ENCODE measurements at places on chromosomes 5 and 9.
A peak's percentile ranks its signal among the peaks of the same experiment; 100 is the strongest.

GRCh38 chr5:147092044-147092443, 142.8 kb upstream of the STK32A start:
- no peak for DNase-seq

DNA sequence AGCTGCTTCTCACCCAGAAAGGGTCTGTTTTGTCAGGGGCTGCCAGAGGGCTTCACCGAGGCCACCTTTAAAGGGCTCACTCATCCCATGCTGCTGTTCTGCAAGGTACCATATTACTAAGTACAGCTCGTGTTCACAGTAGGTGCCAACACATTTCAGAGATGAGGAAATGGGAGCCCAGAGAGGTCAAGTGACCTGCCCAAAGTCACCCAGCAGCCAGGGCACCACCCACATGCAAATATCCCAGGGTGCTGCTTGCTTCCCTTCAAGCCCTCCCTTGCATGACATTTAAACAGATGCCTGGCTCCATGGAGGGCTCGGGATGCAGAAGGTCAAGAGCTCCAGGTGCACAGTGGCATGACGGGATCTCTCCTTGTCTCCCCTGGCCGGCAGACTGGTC, 123.5 kb upstream of the SARDH start:
- DNase-seq, result no peak

- no peak for DNase-seq
Measured at GRCh38 chr9:90449213-90449925, 193.3 kb downstream of the DIRAS2 start.

- DNase-seq, result no peak
Measured at GRCh38 chr5:122736086-122736845, 38.6 kb upstream of the SNX2 start.

- DNase-seq, result no peak
Measured at GRCh38 chr9:133603135-133603927, 5.9 kb downstream of the FAM163B start.

DNA sequence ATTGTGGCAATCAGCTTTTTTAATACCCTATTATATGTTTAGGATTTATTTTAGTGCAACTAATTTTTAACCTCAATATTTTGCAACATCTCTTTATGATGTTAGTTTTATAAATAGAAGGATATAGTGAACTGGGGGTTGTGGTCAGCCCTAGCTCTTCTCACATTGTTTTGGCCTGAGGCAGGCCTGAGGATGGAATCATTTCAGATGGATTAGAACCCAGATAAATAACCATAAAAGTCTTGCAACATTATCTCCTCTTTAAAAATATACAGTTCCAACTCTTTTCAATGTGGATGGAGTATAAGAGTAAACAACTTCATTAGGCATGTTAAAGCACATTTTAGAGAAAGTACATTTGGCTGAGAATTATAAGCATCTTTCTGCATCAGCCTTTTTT, 522.7 kb downstream of the NR2F1-AS1 start:
- DNase-seq, result no peak

DNA sequence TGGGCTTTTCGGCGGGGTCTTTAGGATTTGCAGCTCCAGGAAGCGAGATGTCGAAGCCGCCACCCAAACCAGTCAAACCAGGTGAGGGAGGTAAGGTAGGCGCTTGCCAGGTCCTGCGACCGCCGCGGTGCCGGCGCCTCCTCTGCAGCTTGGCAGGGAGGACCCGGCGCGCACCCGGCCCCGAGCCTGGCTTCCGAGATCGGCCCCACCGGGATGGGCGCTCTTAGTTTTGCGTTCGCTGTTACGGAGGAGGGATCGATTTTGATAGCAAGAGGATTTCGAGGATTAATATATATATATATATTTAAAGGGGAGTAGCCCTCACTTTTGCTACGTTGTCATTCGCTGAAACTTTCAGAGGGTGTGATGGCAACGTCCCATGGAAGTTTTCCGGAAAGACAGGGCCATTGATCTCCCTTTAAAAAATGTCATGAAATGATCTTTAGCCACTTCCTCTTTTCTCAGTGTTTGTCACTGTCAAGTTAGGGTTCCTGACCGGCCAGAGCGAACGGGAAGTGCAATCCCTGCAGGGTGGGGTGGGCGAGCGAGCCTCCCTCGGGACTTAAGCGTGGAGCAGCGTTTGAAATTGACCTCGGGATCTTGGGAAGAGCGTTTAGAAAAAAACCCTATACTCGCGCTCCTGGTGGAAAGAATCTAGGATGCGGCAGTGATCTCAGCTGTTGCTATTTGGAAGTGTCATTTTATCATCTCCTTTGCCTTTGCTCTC, 495 bp downstream of the OSTF1 start:
- peak; percentile 33 for DNase-seq

- DNase-seq, result no peak
Measured at GRCh38 chr5:53481159-53481886, 894 bp downstream of the FST start.

DNA sequence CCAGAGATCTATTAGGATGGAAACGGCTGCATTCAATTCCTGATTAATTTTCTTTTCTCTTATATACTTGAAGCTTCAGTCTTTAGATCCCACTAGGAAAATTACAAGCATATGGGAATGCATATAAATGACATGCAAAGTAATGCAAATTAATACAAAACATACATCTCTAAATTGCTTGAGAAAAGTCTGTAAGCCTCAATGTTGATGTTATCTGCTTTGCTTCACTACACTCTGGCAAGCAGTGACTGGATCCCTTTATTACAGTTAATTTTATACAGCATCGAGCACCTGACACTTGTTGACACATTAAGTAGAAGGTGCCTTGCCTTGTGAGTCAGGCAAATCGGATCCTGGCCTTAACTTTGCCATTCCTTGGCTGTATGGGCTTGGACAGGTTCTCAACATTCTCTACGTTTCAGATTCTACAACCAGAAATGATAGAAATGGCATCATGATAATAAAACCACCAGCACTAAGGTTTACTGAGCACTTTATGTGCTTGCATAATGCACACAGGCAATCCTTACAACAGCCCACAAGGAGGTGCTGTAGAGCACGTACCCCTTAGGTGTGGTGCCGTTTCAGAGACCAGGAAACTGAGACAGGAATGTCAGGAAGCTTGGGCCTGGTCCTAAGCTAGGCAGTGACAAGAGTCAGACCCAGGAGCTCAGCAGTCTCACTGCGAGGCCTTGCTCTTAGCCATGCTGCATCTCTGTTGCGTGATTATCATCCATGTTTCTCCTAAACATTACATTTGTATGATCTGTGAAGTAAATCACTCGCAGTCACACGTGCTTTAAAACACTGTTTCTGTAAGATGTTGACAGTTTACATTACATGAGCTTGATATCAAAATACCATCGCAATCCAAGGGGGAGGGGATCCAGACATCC, 2.7 kb downstream of the GCNT4 start:
- DNase-seq, result peak; percentile 30

DNA sequence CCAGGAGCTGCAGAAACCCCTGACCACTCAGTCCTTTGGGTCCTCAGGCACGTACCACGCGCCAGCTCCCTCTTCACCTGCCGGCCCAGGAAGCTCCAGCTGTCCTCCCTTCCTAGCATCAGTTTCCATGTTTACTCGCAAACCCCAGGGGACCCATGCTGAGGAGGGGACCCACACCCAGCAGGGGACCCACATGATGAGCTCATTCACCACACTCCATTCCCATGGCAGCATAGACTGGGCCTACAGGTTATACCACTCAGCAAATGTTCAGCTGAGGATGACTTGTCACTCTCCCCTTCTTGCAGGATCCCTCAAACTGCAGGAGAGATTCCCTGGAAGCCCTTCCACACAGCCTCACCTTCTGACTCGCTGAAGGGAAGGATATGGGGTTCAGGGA, 73.5 kb upstream of the GALNT10 start:
- no peak for DNase-seq

GRCh38 chr5:180160215-180160614, 48.8 kb downstream of the RASGEF1C start:
- no peak for DNase-seq

DNA sequence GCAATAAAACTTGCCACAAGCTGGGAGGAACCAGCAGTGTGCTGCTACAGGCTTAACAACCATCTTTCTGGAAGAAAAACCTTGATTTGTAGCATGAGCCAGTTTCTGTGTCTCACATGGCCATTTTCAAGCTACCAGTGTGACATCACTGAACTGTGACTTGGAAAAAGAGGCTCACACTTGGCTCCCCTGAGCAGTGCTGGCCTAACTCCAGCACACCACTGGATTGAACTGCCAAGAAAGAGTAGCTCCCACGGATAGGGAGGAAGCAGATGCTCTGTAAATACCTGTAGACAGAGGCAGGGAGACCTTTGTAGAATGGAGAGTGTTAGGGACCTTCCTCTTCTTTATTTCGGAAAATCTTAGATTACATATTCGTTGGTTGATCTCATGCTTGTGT, 197.9 kb downstream of the SH3GL2 start:
- no peak for DNase-seq

DNA sequence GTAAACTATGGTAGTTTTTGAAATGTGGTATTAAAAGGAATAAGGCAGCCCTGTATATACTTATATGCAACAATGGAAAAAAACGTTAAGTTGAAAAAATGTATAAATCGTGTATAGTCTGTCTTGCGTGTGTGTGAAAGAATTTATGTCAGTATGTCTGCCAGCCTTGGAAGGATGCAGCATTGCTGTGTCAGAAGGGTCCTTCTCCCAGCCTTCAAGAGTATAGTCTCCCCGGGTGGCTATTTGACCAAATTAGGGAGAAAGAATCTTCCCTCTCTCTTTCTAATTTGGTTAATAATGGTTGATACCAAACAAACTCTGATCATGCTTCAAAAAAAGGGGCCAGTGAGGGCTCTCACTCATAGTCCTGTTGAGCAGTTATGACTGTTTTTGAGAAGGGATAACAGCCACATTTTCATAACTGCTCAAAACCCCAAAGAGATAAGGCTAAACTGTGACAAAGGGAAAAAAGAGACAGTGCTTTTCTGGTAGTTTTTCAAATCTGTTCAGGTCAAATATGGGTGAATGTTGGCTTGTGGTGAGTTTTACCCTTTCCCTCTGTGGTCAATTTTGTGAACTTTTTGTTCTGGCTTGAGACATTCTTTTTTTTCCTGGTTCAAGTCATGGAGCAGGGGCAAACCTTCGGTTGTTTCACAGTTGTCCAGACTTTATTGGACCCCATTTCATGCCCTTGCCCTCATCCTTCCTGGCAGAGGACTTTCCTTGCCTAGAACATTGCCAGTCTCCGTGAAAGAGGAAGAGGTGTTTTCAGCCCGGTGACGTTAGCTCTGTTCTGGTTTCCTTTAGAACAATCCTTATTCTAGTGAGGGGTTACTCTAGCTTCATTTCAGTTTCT, 21.0 kb downstream of the SNX30 start:
- no peak for DNase-seq

DNA sequence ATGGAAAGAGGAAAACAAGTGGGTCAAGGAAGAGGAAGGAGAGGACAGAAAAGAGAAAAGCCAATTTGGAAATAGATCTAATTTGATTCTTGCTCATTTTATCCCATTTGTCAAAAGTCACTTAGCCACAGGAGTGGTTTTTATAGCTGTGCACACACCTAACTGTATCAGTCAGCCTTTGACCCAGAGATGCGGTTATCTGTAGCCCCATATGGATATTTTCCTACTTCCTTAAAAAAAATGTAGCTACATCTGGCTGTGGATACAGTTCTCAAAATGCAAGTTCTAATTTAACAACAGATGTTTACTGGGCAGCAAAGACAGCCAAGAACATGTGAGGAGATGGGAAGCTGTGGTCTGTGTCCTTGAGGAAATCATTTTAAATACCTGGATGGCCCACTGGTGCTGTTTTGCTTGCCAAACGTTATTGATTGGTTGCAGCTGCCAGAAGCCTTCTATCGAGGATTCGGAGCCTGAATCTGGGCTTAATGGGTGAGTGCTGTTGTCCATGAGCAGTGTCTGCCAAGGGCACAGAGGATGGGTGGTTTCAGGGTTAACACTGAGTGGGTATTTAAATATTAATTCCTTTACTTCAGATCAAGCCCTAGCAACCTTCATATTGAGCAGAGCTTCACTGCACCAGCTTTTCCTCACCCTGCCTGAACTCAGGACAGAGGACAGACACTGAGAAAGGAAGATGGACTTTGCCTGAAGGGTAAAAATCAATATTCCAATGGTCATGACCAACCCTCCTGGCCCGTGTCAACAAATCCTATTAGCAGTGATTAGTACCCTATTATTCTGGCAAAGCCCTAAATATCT, 92.2 kb downstream of the APBA1 start:
- DNase-seq, result no peak

- no peak for DNase-seq
Measured at GRCh38 chr5:67548520-67549295, 352.1 kb upstream of the CD180 start.

- no peak for DNase-seq
Measured at GRCh38 chr9:107496976-107497375, 7.4 kb upstream of the KLF4 start.

DNA sequence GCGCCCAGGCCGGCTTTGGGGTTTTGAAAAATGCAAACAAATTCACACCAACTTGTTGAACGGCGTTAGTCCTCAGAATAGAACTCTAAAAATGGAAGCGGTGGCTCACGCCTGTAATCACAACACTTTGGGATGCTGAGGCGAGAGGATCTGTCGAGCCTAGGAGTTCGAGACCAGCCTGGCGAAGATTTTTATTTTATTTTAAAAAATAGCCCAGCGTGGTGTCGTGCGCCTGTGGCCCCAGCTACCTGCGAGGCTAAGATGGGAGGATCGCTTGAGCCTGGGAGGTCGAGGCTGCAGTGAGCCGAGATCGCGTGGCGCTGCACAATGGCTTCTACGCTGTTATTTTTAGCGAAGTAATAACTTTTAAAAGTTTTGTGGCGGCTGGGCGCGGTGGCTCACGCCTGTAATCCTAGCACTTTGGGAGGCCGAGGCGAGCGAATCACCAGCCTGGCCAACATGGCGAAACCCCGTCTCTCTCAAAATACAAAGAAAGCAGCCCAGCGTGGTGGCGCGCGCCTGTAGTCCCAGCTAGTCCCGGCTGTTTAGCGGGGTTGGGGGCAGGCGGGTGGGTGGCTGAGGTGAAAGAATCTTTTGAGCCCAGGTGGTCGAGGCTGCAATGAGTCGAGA, 694 bp upstream of the PLIN2 start:
- peak; percentile 9 for DNase-seq

DNA sequence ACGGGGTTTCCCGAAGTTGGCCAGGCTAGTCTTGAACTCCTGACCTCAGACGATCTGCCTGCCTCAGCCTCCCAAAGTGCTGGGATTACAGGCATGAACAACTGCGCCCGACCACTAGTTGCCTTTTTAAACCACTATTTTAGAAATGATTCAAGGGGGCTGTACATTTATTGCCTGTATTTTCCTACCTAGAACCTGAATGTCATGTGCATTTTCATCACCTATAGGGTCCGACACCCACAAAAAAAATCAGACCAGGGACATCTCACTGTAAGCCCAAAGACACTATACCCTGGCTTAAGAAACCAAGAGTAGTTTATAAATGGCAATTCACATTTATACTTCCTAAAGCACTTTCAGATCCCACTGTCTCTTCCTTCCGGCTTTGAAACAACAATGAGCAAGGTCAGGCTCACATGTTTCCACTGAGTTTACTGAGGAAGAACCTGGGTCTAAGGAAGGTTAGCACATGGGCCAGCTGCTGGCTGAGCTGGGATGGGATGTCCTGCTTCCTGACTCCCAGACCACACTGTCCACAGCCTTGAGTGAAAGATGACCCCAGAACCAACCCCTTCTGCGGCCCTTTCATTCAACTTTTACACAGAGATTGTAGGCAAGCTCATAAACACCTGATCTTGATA, 87.3 kb downstream of the SERINC5 start:
- no peak for DNase-seq

- DNase-seq, result no peak
Measured at GRCh38 chr9:112838342-112838741, 52.3 kb downstream of the SLC46A2 start.

Measured in stimulated activated CD8-positive, alpha-beta memory T cell treated with anti-CD3 and anti-CD28 coated beads, Interleukin-4, amount 100 ng/mL, for 24 hours (primary cell).